SK-MEL-5 (cell line): ENCODE measurements at places on chromosomes 6 and 20.

DNA sequence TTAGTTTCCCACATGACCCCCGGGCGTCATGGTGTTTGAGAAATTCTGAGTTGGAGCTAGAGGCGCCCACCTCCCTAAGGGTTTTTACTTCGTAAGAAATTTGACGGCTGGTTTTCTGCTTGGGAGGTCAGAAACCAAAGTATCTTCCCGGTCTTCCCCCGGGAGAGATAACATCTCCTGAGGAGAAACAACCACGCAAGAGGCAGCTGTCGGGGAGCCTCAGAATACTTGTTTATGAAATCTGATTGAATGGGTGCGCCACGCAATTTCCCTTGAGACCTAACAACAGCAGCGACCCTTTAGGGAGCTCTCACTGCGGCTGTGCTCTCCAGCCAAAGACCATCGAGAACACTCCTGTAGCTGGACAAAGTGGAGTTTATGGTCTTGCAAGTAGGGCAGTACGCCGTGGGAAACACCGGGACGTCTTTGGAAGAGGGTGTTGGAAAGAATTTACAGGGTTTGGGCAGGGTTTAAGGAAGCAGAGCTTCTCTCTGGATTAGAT, 608 bp upstream of the EIF2S2 start:
- DNase-seq, result peak; percentile 55

GRCh38 chr6:36443471-36444428, 950 bp downstream of the KCTD20 start:
- DNase-seq, result peak; percentile 46

- DNase-seq, result no peak
Measured at GRCh38 chr6:45436544-45437438, 59.1 kb upstream of the SUPT3H start.

GRCh38 chr6:70706491-70707123, 38.9 kb downstream of the SMAP1 start:
- DNase-seq, result peak; percentile 59

- DNase-seq, result no peak
Measured at GRCh38 chr6:142482249-142482648, 180.4 kb downstream of the ADGRG6 start.

- no peak for DNase-seq
Measured at GRCh38 chr6:109304284-109305015, 77.8 kb downstream of the CD164 start.

DNA sequence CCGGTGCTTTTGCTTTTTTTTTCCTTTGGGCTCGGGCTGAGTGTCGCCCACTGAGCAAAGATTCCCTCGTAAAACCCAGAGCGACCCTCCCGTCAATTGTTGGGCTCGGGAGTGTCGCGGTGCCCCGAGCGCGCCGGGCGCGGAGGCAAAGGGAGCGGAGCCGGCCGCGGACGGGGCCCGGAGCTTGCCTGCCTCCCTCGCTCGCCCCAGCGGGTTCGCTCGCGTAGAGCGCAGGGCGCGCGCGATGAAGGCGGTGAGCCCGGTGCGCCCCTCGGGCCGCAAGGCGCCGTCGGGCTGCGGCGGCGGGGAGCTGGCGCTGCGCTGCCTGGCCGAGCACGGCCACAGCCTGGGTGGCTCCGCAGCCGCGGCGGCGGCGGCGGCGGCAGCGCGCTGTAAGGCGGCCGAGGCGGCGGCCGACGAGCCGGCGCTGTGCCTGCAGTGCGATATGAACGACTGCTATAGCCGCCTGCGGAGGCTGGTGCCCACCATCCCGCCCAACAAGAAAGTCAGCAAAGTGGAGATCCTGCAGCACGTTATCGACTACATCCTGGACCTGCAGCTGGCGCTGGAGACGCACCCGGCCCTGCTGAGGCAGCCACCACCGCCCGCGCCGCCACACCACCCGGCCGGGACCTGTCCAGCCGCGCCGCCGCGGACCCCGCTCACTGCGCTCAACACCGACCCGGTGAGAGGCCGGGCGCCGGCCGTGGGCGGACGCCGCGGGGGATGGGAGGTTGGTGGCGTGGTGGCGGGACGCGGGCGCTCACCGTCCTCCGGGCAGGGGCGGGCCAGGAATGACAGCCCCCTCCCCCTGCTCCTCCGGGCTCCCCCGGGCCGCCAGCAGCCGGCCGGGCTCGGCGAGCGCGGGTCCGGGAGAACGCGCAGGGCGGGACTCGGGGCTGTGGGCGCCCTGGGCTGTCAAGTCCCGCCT, 606 bp downstream of the ID4 start:
- DNase-seq, result peak; percentile 51

- DNase-seq, result no peak
Measured at GRCh38 chr6:155980768-155981079, 525.1 kb upstream of the NOX3 start.

DNA sequence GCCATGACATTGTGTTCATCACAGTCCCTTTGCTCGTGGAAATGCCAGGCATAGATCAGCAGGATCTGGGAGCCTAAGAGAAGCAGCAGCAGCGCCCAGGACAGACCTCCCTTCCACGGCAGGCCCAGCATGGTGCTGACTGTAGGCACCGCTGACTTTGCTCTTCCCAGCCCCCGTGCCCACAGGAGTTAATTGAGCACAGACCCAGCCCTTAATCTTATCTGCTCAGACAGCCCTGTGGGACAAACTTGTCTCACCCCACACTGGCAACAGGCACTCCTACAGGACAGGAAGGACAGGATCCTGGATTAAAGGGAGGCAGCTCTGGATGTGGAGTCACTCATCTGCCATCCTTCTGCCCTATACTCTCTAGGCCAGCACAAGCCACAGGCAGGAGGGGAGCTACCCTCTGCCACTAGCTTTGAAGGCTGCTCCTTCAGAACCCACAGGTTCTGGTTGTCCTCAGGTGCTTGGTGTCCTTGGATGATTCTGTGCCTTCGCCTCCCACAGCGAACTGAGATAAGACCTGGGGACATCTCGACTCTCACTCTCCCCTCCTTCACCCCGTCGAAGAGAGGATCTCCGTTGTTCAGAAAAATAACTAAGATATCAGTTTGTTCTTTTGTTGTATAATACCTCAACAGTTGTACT, at the start of gene CST9L:
Gene CST9L, minus strand, starts transcription at position 165 of the 651 bp plus-strand sequence. Its CDS starts 34 bp downstream, at position 131.
- DNase-seq, result no peak

DNA sequence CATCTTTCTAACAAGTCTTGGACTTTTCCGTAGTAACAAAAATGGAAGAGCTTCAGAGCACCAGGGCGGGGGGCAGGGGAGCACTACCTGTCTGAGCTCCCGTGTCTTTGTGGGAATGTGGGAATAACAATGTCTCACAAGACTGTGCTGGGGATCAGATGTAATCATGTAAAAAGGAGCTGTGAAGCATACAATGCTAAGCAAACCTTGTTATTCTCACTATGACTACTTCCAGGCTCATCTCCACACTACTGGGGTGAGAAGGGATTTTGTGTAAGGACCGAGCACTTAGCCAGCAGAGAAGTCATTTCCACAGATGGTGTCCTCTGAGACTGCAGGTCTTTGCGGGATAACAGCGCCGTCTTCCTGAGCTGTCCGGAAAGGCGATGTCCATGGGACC, 27.1 kb downstream of the PRR18 start:
- no peak for DNase-seq

GRCh38 chr20:13355941-13356486, 134.9 kb downstream of the ISM1 start:
- peak; percentile 50 for DNase-seq

GRCh38 chr20:9617940-9618339, 103.5 kb downstream of the LAMP5 start:
- DNase-seq, result peak; percentile 76

GRCh38 chr6:119446609-119447008, 97.0 kb upstream of the MAN1A1 start:
- DNase-seq, result no peak

DNA sequence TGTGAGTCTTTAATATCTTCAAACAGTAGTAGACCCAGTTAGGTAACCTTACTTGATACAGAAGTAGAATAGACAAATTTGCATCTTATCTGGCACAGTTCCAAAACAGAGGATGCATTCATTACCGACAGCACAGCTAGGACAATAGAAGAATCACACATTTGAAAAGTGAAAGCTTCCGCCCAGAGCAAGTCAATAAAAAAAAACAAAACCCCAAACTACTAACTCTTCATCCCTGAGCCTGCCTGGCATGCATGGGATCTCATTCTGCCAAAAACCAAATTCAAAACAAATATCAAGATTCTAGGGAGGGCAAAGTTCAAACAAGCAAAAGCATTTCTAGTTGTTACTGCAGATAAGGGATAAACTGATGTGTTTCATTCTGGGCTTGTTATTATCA, 235.4 kb downstream of the BTBD9 start:
- DNase-seq, result peak; percentile 8

DNA sequence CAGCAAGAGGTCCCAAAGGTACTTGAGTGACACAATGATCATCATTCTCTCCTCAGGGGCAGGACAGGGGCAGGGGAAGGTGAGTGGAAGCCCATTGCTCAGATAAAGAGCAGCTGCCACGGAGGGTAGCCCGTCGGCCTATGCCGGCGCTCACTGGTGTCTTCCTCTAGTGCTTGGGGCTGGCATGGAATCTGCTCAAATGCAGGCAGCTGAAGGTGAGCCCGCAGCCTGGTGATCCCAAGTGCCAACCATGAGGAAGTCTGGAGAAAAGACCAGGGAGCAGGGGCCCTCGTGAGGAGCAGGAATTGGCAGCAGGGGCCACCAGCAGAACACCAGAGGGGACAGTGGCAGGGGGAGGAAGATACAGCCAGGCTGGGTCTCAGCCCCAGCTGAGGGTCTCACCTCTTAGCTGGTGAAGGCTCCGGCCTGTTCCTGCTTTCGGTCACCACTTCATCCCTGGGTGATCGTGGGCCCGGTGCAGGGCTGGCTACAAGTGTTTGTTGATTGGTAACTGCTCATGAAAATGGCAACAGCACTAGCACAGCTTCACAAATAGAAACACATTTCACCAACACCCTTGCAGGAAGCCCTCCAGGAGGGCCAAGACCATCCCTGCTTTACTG, 24.7 kb downstream of the RBCK1 start:
- DNase-seq, result no peak

DNA sequence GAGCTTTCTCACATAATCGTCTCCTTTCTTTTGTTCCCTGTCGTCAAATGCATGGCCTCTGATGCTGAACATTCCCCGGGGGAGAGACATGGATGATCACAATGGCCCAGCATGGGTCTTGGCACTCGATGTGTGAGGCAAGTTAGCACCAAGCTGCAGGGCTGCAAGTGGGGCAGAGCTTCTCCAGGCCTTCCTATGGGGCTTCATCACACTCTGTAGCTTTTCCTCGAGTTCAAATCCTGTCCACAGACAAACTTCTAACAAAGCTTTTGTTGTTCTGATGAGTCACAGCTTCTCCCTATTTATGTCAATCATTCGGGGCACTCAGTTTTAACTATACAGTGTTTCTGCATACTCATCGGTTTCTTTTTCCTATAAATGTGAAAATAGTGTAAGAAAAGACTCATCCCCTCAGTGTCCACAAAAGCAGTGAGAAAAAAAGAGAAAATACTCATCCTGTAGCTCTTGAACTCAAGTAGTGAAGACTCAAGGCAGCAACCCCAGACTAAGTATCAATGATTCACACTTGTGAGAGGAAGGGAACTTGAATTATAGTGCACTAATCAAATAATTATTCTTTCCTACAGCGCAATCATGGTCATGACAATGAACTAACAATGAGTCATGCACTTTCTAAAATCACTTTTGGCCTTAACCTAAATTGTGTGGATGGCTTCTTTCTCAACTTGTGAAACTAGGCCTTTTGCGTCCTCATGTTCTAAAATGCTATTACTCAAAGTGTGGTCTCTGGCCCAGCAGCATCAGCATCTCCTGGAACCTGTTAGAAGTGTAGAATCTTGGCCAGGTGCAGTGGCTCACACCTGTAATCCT, 68.4 kb upstream of the NOX3 start:
- peak; percentile 17 for DNase-seq

GRCh38 chr6:25706314-25707014, 48.1 kb upstream of the SLC17A4 start:
- DNase-seq, result peak; percentile 22

DNA sequence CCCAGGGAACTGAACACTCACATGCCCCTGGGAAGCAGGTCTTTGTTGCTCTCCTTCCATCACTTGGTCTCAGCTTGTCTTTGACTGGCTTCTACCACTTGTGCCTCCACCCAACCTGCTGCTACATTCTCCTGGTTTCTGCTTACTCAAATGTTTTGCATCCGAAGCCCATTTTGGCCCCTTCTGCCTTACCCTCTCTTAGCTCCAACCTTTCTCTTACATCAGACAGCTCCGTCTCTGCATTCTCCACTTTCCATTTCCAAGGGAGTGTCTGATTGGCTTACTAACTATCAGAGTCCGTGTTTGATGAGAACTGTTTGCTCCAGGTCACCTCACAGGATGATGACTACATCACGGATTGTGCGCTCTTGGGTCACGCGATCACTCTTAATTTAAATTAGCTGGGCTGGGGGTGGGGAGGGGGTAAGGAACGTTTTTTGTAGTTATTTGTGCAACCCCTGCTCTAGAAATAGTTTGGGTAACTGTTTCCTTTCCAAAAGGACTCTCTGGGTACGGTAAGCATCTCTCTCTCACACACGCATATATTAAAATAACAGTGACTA, 844 bp upstream of the ABRACL start:
- peak; percentile 55 for DNase-seq

GRCh38 chr6:80530103-80530502, 423.6 kb downstream of the BCKDHB start:
- no peak for DNase-seq

- no peak for DNase-seq
Measured at GRCh38 chr6:132570221-132570777, at the start of gene TAAR6. TAAR6 (plus strand) TSS chr6:132570322; CDS start chr6:132570322, 0 bp downstream.

DNA sequence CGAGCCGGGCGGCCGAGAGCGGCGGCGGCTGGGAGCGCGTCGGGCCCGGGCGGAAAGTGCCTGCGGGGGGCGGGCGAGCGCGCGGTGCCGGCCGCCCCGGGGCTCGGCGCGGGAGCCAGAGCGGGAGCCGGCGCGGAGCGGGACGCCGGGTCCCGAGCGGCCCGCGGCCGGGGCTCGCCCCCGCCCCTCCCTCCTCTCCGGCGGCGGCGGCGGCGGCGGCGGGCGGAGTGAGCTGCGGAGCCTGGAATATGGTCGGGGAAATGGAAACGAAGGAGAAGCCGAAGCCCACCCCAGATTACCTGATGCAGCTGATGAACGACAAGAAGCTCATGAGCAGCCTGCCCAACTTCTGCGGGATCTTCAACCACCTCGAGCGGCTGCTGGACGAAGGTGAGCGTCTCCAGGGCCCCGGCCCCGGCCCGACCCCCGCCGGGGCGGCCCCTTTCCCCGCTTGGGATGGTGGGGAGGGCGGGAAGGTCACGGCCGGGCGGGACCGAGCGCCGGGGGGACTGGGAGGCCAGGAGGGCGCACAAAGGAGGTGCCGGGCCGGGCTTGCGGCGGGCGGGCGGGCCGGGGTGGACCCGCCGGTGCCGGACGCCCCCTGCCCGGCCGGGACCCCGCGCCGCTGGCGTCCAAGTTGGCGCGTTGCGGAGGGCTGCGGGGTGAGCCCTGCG, 565 bp downstream of the QKI start:
- peak; percentile 6 for DNase-seq

DNA sequence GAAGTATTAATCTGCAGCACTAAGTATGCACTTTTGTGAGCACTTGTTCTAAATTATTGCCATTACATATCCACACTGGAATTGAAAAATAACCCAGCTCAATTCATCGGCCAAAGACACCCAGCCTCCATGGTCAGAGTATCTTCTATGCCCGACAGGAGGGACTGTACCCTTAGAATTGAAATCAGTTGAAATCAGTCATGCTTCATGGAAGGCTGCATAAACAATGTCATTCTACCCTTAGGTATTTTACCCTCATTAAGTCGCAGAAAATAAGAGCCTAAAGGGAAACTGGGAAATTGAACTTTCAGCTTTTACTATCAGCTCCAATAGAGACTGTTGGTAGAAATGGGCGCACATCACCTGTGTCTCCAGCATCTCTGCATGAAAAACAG, 2.9 kb upstream of the RAMACL start:
- no peak for DNase-seq

- DNase-seq, result no peak
Measured at GRCh38 chr20:7571521-7572055, 368.7 kb downstream of the HAO1 start.

GRCh38 chr6:37804586-37804985, 14.9 kb upstream of the ZFAND3 start:
- no peak for DNase-seq
